Heart left ventricle (tissue), 16 donors: ENCODE measurements at places on chromosomes 11 and 22.

DNA sequence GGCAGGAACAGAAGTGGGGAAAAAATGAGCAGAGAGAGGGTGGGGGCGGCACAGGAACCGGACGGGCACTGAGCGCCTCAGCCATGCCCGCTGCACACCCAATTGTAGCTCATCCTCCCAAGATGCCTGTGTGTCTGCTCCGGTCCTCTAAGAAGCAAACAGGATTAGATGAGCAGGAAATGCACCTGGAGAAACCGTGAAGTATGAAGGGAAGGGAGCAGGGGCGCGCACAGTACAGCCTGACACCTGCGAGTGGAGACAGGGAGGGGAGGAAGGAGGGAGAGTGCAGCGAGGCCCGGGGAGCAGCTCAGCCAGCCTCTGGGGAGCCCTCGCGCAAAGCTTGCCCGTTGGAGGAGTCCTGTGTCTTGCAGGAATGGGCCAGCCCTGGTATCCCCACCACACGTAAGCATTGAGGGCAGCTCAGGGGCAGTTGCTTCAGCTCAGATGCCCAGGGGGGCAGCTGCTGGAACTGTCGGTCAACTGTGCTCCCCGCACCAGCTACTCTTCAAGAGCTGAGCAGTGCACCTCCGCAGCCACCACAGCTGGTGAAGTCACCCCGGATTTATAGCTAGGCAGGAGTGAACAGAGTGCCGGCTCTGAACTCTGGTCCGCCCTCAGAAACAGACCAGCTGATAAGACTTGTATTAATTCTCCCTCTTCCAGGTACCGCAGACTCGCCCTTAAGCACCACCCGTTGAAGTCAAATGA lies 7.0 kb downstream of the DNAJB13 start:
- DNase-seq: no peak
- H3K36me3 ChIP-seq: no peaks in the 10 kb centered on the region
- H3K4me1 ChIP-seq: no peaks in the 10 kb centered on the region
- H3K4me3 ChIP-seq: no peak overlapping the region
- no peak overlapping the region for H3K27ac ChIP-seq

- no peaks in the 10 kb centered on the region for H3K27me3 ChIP-seq
- DNase-seq: no peak
- peaks cover 55% of the 10 kb centered on the region for H3K4me1 ChIP-seq
- H3K4me3 ChIP-seq: no peak overlapping the region
- no peaks in the 10 kb centered on the region for H3K36me3 ChIP-seq
- peak overlapping the region; percentile 70 for H3K27ac ChIP-seq
Observed at GRCh38 chr11:45045683-45046471, 95.2 kb upstream of the TP53I11 start.

- no peaks in the 10 kb centered on the region for H3K36me3 ChIP-seq
- DNase-seq: no peak
- peaks cover 7% of the 10 kb centered on the region for H3K4me1 ChIP-seq
- H3K27me3 ChIP-seq: no peaks in the 10 kb centered on the region
Observed at GRCh38 chr11:115961159-115962003, 457.2 kb upstream of the CADM1 start.

DNA sequence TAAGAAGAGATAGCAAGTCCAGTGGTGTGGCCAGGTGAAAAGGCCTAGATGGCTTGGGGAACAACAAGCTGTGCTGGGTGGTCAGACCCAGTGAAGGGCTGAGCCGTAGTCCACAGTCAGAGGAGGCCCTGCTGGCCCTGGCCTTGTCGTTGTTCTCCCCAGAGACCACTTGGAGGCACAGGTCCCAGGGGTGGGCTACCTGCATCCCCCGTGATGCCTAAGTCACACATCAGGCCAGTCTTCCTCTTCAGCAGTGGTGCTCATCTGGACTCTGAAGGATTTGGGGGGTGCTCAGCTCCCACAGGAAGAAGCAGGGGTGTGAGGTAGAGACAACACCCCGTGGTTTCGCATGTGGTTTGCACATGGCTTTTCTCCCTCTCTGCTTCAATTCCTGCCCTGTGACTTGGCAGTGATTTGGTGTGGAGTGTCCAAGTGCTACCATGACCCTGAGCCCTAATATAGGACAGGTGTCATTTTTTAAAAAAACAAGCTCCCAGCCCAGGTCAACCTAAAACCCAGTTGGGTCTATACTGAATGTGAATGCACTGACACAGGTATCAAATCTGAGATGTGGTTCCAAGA lies 51.0 kb downstream of the ALX4 start:
- no peak overlapping the region for H3K4me3 ChIP-seq
- no peak for DNase-seq
- H3K27me3 ChIP-seq: no peaks in the 10 kb centered on the region
- no peaks in the 10 kb centered on the region for H3K36me3 ChIP-seq

GRCh38 chr22:49748514-49748913 lies 79.2 kb downstream of the BRD1 start:
- H3K27me3 ChIP-seq: peaks cover 2% of the 10 kb centered on the region
- no peak overlapping the region for H3K4me3 ChIP-seq
- DNase-seq: no peak
- no peaks in the 10 kb centered on the region for H3K4me1 ChIP-seq
- no peak overlapping the region for H3K27ac ChIP-seq

- H3K27ac ChIP-seq: no peak overlapping the region
- no peak for DNase-seq
- no peak overlapping the region for H3K4me3 ChIP-seq
- H3K27me3 ChIP-seq: no peaks in the 10 kb centered on the region
- H3K4me1 ChIP-seq: no peaks in the 10 kb centered on the region
- no peaks in the 10 kb centered on the region for H3K36me3 ChIP-seq
Observed at GRCh38 chr11:108890482-108891105, 225.7 kb downstream of the DDX10 start.

- no peak overlapping the region for H3K27ac ChIP-seq
- no peaks in the 10 kb centered on the region for H3K36me3 ChIP-seq
- H3K4me3 ChIP-seq: no peak overlapping the region
- DNase-seq: no peak
- no peaks in the 10 kb centered on the region for H3K4me1 ChIP-seq
Observed at GRCh38 chr11:111259896-111260295, 14.4 kb downstream of the POU2AF2 start.

DNA sequence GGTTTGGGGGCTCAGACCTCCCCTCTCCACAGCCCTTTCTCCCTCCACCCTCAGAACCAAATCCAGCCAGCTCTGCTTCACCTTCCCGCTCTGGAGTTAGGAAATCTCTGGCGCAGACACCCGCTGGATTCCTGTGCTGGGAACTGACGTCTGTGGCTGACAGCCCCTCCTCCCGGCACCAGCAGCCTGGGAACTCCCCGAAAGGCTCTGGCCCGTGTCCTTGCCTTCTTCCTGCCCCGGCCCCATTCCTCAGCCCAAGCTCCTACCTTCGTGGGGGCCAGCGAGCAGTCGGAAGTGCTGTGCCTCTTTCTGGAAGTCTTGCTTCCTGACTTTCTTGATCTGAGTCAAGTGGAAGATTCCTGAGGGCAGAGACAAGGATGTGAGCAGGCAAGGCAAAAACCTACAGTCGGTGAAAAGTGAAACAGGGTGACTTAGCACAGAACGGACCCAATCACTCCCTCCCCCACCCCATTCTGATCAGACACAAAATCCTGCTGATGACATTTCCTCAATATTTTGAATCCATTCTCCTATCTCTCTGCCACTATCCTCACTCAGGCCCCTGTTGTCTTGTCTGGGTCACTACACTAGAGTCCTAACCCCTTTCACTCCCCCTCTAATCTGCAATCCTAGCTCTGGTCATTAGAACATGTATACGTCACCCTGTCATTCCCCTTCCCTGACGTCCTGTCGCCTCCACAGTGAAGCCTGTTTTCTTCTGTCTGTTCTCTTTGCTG lies 34.1 kb downstream of the CHRDL2 start:
- no peaks in the 10 kb centered on the region for H3K36me3 ChIP-seq
- no peaks in the 10 kb centered on the region for H3K27me3 ChIP-seq

DNA sequence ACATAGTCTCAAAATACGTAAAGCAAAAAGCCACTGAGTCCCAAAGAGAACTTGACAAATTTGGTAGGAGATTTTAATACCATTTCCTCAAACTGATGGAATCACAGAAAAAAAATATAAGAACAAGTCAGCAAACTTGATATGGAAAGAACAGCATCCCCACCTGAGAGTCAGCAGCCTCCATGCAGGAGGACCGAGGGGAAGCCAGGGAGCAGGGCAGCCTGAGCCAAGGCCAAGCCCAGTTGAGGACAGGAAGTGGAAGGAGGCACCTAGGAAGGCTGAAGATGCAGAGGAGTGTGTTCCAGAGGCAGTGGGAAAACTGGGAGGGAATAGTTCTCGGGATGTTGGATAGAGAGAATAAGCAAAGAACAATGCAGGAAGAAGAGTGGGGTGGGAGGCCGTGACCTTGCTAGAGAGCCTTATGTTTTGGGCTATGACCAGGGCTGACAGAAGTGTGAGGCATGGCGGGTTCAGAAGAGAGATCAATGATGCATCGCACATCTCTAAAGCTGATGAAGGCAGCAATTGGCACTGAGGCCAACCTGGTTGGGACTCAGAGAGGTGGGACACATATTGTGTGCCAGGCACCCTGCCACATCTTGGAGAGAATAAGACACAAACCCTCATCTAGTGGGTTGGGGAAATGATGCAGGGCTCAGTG lies 15.4 kb downstream of the APOA4 start:
- no peaks in the 10 kb centered on the region for H3K4me1 ChIP-seq
- no peak overlapping the region for H3K4me3 ChIP-seq
- no peak for DNase-seq
- H3K27ac ChIP-seq: no peak overlapping the region
- no peaks in the 10 kb centered on the region for H3K27me3 ChIP-seq

- H3K36me3 ChIP-seq: no peaks in the 10 kb centered on the region
Observed at GRCh38 chr11:41779401-41779960, 320.0 kb upstream of the LRRC4C start.

DNA sequence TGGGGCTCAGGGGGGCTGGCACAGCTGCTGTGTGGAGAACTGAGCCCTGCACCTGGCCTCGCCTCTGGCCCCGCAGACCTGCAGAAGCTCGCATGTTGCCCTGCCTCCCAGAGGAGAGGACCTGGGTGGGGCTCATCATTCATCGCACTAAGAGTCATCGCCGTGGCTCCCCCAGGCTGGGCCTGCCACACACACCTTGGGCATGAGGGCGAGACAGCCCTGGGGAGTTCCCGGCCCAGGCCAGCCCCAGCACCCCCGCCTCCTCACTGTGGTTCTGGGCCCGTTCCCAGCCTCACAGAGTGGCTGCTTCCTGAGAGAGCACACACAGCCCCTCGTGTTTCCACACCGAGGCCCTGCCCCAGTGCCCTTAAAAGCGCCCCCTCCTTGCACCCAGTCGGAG lies 694.6 kb downstream of the TBC1D22A start:
- H3K4me3 ChIP-seq: no peak overlapping the region
- no peak for DNase-seq
- no peak overlapping the region for H3K27ac ChIP-seq
- H3K4me1 ChIP-seq: no peaks in the 10 kb centered on the region

- H3K27ac ChIP-seq: no peak overlapping the region
- H3K4me3 ChIP-seq: no peak overlapping the region
- DNase-seq: no peak
- peaks cover 97% of the 10 kb centered on the region for H3K36me3 ChIP-seq
- no peaks in the 10 kb centered on the region for H3K27me3 ChIP-seq
Observed at GRCh38 chr11:59643390-59643789, 25.4 kb downstream of the PATL1 start.

DNA sequence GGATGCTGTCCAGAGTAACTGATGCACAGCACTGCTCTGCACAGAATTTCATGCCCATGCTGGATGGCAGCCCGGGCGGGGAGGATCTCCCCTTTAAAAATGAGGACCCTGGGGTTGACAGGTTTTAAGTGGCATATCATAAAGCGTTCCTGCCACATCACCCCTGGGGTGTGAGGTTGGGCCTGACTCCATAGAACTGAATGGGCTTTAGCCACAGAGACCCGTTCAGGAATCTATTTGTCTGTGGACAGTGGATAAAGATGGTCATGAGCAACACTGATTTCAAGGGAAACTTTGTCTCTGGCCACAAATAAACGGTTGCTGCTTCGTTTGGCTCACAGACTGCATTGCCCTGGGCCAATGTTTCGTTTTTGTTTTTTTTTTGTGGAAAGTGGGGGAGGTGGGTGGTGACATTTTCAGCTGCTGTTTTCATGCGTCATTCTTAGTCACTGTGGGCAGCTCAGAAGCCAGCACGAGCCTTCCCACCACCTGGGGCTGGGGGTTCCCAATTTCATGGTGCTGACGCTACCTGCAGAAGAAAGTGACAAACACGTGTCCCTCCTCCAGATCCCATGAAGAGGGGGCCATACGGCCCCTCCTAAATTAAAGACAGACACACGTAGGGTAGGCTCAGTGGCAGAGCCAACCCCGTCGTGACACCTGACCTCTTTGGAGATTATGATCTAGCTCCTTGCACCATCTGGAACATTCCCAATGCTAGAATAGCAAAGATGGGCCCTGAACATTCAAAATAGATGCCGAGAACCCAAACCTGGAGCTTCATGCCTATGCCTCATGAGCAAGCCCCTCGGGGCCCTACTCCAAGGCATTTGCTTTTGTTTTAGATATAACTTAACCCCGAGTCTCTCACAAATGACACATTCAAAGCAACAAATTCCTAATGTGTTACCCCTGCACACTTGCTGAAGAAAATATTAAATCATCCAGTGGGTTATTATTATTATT lies 54.8 kb upstream of the PHF21B start:
- no peaks in the 10 kb centered on the region for H3K27me3 ChIP-seq

- peaks cover 38% of the 10 kb centered on the region for H3K27me3 ChIP-seq
- H3K36me3 ChIP-seq: no peaks in the 10 kb centered on the region
- DNase-seq: no peak
- peak overlapping the region; percentile 65 for H3K4me3 ChIP-seq
- H3K4me1 ChIP-seq: peaks cover 37% of the 10 kb centered on the region
- H3K27ac ChIP-seq: no peak overlapping the region
Observed at GRCh38 chr22:50548040-50548920, 2.6 kb downstream of the KLHDC7B start.

GRCh38 chr22:35835267-35835997 lies 117.8 kb downstream of the APOL5 start:
- peak overlapping the region; percentile 78 for H3K27ac ChIP-seq
- DNase-seq: no peak
- H3K4me1 ChIP-seq: peaks cover 2% of the 10 kb centered on the region
- H3K36me3 ChIP-seq: no peaks in the 10 kb centered on the region

GRCh38 chr11:3660960-3661359 lies 10.2 kb downstream of the CHRNA10 start:
- no peaks in the 10 kb centered on the region for H3K4me1 ChIP-seq
- H3K4me3 ChIP-seq: no peak overlapping the region
- no peak for DNase-seq
- peaks cover 4% of the 10 kb centered on the region for H3K36me3 ChIP-seq
- no peaks in the 10 kb centered on the region for H3K27me3 ChIP-seq

GRCh38 chr22:37163575-37164504 lies 14.1 kb upstream of the IL2RB start:
- no peak overlapping the region for H3K4me3 ChIP-seq
- H3K27ac ChIP-seq: no peak overlapping the region
- H3K36me3 ChIP-seq: no peaks in the 10 kb centered on the region

DNA sequence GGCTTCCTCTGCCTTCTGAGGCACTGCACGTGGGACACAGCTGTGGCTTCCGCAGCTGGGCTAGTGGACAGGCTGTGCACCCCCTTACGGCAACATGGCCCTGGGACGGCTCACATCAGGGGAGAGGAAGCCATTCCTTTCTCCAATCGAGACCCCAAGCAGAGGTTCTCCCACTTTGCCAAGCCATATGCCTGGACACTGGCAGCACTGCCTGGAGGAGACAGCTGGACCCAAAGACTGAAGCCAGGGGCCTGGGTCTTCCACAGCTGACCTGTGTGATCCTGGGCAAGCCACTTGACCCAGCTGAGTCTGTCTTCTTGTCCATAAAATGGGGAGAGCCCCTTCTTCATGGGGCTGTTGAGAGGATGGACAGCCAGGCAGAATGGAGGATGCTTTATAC lies 65.4 kb downstream of the SHISAL1 start:
- H3K27ac ChIP-seq: no peak overlapping the region
- H3K4me3 ChIP-seq: no peak overlapping the region
- DNase-seq: no peak
- no peaks in the 10 kb centered on the region for H3K27me3 ChIP-seq
- no peaks in the 10 kb centered on the region for H3K4me1 ChIP-seq

GRCh38 chr11:64796047-64796756 lies 6.8 kb downstream of the MAP4K2 start:
- no peak overlapping the region for H3K27ac ChIP-seq
- no peaks in the 10 kb centered on the region for H3K27me3 ChIP-seq
- H3K4me3 ChIP-seq: no peak overlapping the region
